Left ventricle myocardium superior (tissue), 1 donor: ENCODE measurements at places on chromosomes 6 and 20.

GRCh38 chr6:121093928-121094327 is 240.4 kb downstream of the TBC1D32 start:
- no peak for DNase-seq

- no peak for DNase-seq
Measured at GRCh38 chr6:158328952-158329351, 16.7 kb downstream of the TULP4 start.

GRCh38 chr6:139369568-139370282 is 4.7 kb downstream of the CITED2 start:
- no peak for DNase-seq

GRCh38 chr6:3873051-3873450 is 23.9 kb downstream of the FAM50B start:
- DNase-seq, result no peak

- peak; percentile 98 for DNase-seq
Measured at GRCh38 chr6:125749173-125749864, at the start of gene HEY2. Gene HEY2 (plus strand): TSS chr6:125749632. CDS start chr6:125749777, 145 bp downstream.

- DNase-seq, result no peak
Measured at GRCh38 chr20:2741463-2741862, 48.9 kb downstream of the EBF4 start.

DNA sequence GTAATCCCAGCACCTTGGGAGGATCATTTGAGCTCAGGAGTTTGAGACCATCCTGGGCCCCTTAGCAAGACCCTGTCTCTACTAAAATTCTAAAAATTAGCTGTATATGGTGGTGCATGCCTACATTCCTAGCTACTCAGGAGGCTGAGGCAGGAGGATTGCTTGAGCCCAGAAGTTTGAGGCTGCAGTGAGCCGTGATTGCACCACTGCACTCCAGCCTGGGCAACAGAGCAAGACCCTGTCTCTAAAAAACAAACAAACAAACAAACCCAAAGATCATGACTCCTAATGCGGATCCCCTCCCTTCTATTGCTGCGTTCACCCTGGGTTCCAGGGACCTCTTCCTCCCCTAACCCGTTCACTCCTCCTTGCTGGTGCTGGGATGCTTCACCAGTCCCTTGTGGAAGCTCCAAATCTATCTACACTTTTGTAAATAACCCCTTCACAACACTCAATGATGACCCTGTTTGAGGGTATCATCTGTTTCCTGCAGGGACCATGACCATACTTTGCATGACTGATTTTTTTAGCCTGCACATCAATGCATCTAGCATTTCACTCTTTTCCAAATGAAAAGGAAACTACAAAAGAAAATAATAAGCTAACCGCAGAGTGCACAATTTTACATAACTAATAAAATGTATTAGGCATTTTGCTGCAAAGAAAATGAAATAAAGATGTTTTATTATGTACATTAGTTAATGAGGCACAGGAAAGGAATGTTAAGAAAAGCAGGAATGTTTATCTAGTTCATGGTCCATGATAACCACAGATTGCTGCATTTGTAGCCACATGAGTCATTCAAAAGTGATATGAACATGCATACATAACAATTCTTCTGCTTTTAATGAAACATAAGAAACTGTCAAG is 30.5 kb upstream of the IPCEF1 start:
- DNase-seq, result no peak

GRCh38 chr6:108673602-108674001 is 112.9 kb downstream of the FOXO3 start:
- DNase-seq, result no peak

GRCh38 chr6:161171207-161171606 is 102.7 kb downstream of the AGPAT4 start:
- DNase-seq, result no peak

DNA sequence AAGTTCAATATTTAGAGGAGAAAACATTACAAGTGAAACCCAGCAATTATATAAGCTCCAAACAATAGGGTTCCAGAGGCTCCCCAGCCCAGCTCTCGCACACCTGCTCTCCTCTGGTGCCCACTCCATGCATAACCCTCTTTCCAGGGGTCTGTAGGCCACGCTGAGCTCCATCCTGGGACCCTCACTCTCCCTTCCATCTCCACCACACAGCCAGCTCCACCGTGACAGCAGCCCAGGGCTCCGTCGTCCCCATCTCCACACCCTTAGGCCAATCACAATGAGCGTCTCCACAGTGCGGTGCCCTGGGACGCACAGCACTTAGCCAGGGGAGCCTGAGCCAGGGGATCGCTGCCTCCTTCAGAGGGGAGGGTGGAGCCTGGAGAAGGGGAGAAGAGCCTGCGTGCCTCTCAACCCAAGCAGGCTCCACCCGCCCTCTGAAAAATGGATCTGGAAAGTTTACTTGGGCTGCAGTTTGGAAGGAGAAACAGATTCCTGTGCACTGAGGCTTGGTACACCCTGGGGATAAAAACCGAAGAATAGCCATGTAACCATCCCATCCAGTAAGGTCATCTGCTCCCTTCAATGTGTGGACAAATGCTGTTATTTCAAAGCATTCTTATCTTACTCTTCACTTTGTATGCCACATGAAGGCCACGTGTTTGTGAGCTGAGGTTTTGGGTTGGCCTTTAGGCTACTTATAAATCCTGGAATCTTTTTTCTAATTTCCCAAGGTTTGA is 72.4 kb upstream of the GGTLC1 start:
- DNase-seq, result no peak
